ENCODE measurements at places on chromosomes 1 and 21. TPM values are rescaled to one million over a fixed set of nuclear protein-coding genes. Genes with fewer than 3 reads are reported as not detected.
A peak's percentile ranks its signal among the peaks of the same experiment; 100 is the strongest.

The CFAP45 gene
- total RNA-seq: 6.3 TPM

The PLA2G2D gene
- total RNA-seq: not detected

The GPA33 gene
- 7.6 TPM for total RNA-seq

The CAMK2N1 gene
- total RNA-seq: 5.3 TPM

The TMEM54 gene
- total RNA-seq: not detected

The LIN9 gene
- total RNA-seq: 2.5 TPM

The LCE1F gene
- not detected for total RNA-seq

DNA sequence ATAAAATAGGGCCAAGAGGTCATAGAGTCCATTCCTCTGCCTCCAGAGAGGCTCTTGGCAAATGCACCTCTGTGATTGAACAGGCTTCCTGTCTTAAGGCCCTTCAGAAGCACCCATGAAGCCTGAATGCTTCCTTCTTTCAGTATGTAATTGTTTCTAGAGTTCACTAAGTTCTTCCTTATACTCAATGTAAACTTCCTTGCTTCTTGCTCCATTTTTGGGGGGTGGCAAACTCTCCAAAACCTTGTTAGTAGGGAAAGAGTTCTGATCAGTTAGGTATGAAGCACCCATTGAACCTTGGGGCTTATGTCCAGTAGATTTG is 102.3 kb upstream of the LPGAT1 start:
- DNase-seq: no peak
- no peak overlapping the region for H3K4me3 ChIP-seq
- peaks cover 21% of the 10 kb centered on the region for H3K27me3 ChIP-seq
- peaks cover 8% of the 10 kb centered on the region for H3K4me1 ChIP-seq

DNA sequence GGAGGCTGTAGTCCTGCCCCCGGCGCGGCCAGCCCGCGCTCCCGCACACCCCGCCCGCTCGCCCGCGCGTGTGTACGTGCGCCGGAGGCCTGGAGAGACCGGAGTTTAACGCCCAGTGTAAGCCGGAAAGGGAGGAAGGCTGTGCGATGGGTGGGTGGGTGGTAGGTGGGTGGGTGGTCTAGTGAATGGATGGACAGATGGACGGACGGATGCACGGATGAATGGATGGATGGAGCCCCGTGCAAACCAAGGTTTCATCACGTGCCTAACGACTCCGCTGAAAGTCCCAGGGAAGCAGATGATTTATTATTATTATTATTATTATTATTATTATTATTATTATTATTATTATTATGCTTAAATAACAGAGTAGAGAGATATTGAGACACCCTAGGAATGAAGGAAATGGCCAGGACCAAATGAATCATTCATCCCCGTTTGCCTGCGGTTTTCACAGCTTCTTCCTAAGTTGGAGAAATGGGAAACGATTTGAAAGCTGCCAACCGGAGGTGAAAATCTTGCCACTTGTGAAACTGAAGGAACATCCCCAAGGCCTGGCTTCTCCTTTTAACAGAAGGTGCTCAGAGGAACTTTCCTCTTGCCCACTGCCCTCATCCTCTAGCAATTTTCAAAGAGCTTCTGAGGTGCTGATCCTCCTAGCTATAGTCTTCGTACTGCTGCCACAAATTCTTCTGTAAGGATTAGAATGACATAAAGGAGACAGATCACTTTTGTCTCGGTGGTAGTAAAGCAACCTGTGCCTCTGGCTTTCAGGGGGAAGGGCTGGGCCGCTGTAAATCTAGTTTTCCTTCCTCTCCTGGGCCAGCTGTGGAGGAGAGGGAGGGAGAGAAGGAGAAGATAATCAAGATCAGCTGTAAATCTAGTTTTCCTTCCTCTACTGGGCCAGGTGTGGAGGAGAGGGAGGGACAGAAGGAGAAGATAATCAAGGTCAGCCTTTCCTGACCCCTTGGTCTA is 648 bp upstream of the RGS7 start:
- H3K27me3 ChIP-seq: peaks cover 54% of the 10 kb centered on the region
- H3K4me1 ChIP-seq: peaks cover 2% of the 10 kb centered on the region
- H3K36me3 ChIP-seq: no peaks in the 10 kb centered on the region
- peak overlapping the region; percentile 66 for H3K4me3 ChIP-seq
- DNase-seq: no peak
- no peak overlapping the region for H3K27ac ChIP-seq

GRCh38 chr21:26116456-26117011 is 54.0 kb downstream of the APP start:
- no peak for DNase-seq
- H3K4me1 ChIP-seq: peaks cover 5% of the 10 kb centered on the region
- no peaks in the 10 kb centered on the region for H3K27me3 ChIP-seq
- no peaks in the 10 kb centered on the region for H3K36me3 ChIP-seq
- H3K27ac ChIP-seq: peak overlapping the region; percentile 53

GRCh38 chr1:58842941-58843340 is 59.1 kb upstream of the JUN start:
- H3K4me3 ChIP-seq: no peak overlapping the region
- H3K4me1 ChIP-seq: peaks cover 10% of the 10 kb centered on the region
- DNase-seq: no peak
- H3K27ac ChIP-seq: no peak overlapping the region
- H3K27me3 ChIP-seq: peaks cover 7% of the 10 kb centered on the region

- no peaks in the 10 kb centered on the region for H3K36me3 ChIP-seq
- H3K4me1 ChIP-seq: no peaks in the 10 kb centered on the region
- no peak overlapping the region for H3K4me3 ChIP-seq
- no peaks in the 10 kb centered on the region for H3K27me3 ChIP-seq
- DNase-seq: no peak
Observed at GRCh38 chr1:6329396-6329795, 64.2 kb downstream of the ACOT7 start.

GRCh38 chr1:56329970-56330369 is 249.4 kb downstream of the PLPP3 start:
- no peaks in the 10 kb centered on the region for H3K4me1 ChIP-seq
- H3K27ac ChIP-seq: no peak overlapping the region
- H3K27me3 ChIP-seq: peaks cover 4% of the 10 kb centered on the region
- H3K36me3 ChIP-seq: no peaks in the 10 kb centered on the region
- no peak overlapping the region for H3K4me3 ChIP-seq

DNA sequence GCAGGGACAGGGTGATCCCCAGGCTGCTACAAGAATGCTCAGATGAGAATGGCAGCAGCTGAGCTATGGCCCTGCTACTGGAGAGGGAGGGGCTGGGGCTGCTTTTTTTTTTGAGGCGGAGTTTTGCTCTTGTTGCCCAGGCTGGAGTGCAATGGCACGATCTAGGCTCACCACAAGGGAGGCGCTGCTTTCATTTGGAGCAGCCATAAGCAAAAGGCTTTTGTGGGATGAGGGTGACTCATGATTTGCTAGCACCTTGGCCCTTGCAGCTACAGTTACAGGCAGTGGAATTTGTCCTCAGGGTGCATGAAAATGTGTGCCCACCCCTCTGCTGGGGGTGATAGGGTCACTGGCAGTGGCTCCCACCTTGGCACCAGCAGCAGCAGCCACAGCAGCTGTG is 32.4 kb upstream of the CYP4A22 start:
- no peak for DNase-seq
- no peaks in the 10 kb centered on the region for H3K36me3 ChIP-seq
- no peaks in the 10 kb centered on the region for H3K4me1 ChIP-seq
- H3K27ac ChIP-seq: no peak overlapping the region
- no peak overlapping the region for H3K4me3 ChIP-seq

DNA sequence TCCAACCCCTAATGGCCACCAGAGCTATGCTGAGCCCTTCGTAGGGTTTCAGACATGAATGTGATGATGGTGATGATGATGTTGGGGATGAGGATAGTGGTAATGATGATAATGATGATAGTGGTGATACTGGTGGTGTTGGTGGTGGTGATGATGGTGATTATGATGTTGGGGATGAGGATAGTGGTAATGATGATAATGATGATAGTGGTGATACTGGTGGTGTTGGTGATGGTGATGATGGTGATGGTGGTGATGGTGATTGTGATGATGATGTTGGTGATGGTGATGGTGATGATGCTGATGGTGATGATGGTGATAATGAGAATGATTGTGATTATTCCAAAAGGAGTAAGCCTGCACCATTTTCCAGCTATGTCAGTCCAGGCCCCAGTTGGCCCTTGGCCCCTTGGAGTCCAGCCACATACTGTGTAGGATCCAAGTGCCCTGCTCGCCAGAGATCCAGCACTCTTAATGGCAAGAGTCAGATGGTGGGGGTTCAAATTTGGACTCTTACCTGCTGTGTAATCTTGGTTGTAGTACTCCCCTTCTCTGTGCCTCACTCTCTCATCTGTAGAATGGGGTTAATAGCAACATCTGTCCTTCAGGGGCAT is 28.3 kb downstream of the AJAP1 start:
- no peak overlapping the region for H3K27ac ChIP-seq
- DNase-seq: no peak
- H3K4me1 ChIP-seq: no peaks in the 10 kb centered on the region
- H3K27me3 ChIP-seq: peaks cover 18% of the 10 kb centered on the region

DNA sequence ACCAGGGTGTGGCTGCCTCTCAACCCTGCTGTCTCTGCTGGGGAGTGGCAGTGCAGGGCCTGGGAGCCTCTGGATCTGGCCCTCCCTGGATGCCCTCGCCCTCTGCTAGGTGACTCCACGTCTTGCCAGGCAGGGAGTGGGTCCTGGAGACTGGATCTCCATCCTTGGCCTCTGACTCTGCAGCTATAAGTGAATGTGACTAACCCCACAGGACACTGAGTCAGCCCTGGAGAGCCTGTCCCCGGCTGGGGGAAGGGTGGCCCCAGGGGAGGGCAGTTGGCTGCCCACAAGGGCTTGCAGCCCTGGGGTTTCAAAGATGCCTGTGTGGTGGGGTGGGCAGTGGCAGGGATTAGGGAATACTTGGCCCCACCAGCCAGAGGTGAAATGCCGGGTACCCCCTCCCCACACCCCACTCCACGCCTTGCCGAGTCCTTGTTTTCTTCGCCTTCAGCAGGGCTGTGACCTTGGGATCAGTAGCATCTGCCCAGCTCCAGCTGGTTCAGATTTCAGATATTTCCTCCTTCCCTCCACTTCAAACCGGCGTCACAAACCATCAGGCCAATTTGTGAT is 1.9 kb upstream of the MYBPH start:
- no peak overlapping the region for H3K27ac ChIP-seq
- no peak for DNase-seq
- no peak overlapping the region for H3K4me3 ChIP-seq
- H3K27me3 ChIP-seq: peaks cover 29% of the 10 kb centered on the region
- no peaks in the 10 kb centered on the region for H3K36me3 ChIP-seq

- H3K27ac ChIP-seq: peak overlapping the region; percentile 27
- DNase-seq: no peak
- H3K36me3 ChIP-seq: no peaks in the 10 kb centered on the region
- H3K4me1 ChIP-seq: peaks cover 14% of the 10 kb centered on the region
- H3K4me3 ChIP-seq: no peak overlapping the region
- H3K27me3 ChIP-seq: no peaks in the 10 kb centered on the region
Observed at GRCh38 chr1:1826356-1827088, 48.3 kb upstream of the NADK start.

- H3K27me3 ChIP-seq: peaks cover 5% of the 10 kb centered on the region
- no peaks in the 10 kb centered on the region for H3K4me1 ChIP-seq
- no peak for DNase-seq
- H3K4me3 ChIP-seq: no peak overlapping the region
- no peaks in the 10 kb centered on the region for H3K36me3 ChIP-seq
Observed at GRCh38 chr1:208874915-208875314, 630.7 kb upstream of the PLXNA2 start.

DNA sequence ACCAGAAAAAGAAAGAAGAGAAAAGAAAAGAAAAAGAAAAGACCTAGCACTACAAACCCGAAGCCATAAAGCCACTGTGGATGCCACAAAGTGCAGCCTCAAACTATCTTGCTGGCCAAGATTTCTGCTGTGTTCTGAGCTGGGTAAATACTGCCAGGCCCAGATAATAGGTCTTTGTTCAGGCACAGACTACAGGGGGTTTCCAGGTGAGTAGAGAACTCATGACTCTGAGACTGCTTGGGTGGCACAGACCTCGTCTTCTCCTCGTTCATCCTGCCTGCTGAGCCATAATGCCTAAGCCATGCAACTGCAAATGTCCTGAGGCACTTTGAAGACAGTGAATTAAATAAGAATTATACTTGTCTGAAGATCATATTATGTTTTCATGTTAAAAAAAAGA is 651.8 kb downstream of the LMO4 start:
- no peaks in the 10 kb centered on the region for H3K4me1 ChIP-seq
- H3K4me3 ChIP-seq: no peak overlapping the region
- no peak for DNase-seq
- peaks cover 54% of the 10 kb centered on the region for H3K27me3 ChIP-seq
- no peak overlapping the region for H3K27ac ChIP-seq

Data from T-helper 17 cell (primary cell).